A549 treated with Hydrocortisone at 1 μM for 4 hours (cell line): ENCODE measurements at places on chromosomes 1 and 21. TPM values are rescaled to one million over a fixed set of nuclear protein-coding genes. Genes with fewer than 3 reads are reported as not detected.

The HAO2 gene
- 0.05 TPM in 1 of 5 replicates, not detected in the others for total RNA-seq

The LBR gene
- 28.6 to 45.7 TPM (median 36.8 TPM) in 5 replicates for total RNA-seq

The SH3BGR gene
- total RNA-seq, result 0.27 to 2.3 TPM (median 0.79 TPM) in 5 replicates

The KCNH1 gene
- 2.0 to 2.8 TPM (median 2.2 TPM) in 5 replicates for total RNA-seq

The OR10Z1 gene
- total RNA-seq, result not detected in 5 replicates

The CR2 gene
- total RNA-seq, result 0.02 to 0.03 TPM in 2 of 5 replicates, not detected in the others

The KRTAP23-1 gene
- not detected in 5 replicates for total RNA-seq

The B3GALT2 gene
- not detected in 5 replicates for total RNA-seq

The VSIG8 gene
- total RNA-seq, result 0.08 to 0.15 TPM in 2 of 5 replicates, not detected in the others

The FAM72D gene
- 4.7 to 7.7 TPM (median 5.8 TPM) in 5 replicates for total RNA-seq

The THEM5 gene
- not detected in 5 replicates for total RNA-seq

The TFAP2E gene
- 0.41 to 0.78 TPM (median 0.45 TPM) in 5 replicates for total RNA-seq

The IVL gene
- total RNA-seq, result 0.07 to 0.09 TPM (median 0.08 TPM) in 3 of 5 replicates, not detected in the others

The VAMP4 gene
- 3.6 to 4.2 TPM (median 4.0 TPM) in 5 replicates for total RNA-seq

The LCE2B gene
- not detected in 5 replicates for total RNA-seq

The TMPRSS15 gene
- total RNA-seq, result not detected in 5 replicates

The RUNX3 gene
- total RNA-seq, result 4.2 to 5.5 TPM (median 5.4 TPM) in 5 replicates

The ADAMTS5 gene
- total RNA-seq, result not detected in 5 replicates

The HAPLN2 gene
- 0.14 to 0.47 TPM (median 0.20 TPM) in 5 replicates for total RNA-seq

The UAP1 gene
- 26.2 to 39.5 TPM (median 31.7 TPM) in 5 replicates for total RNA-seq

The OR2T6 gene
- not detected in 5 replicates for total RNA-seq

The GBP6 gene
- not detected in 5 replicates for total RNA-seq

The PCBP3 gene
- 1.1 to 1.2 TPM (median 1.2 TPM) in 5 replicates for total RNA-seq

The RIPPLY3 gene
- total RNA-seq, result 0.38 to 0.59 TPM (median 0.59 TPM) in 5 replicates

The FALEC gene
- total RNA-seq, result 0.22 TPM in 1 of 5 replicates, not detected in the others

The NOL9 gene
- total RNA-seq, result 3.6 to 5.2 TPM (median 3.9 TPM) in 5 replicates

The EDEM3 gene
- total RNA-seq, result 6.7 to 11.0 TPM (median 8.3 TPM) in 5 replicates

The KIRREL1 gene
- total RNA-seq, result 17.3 to 30.5 TPM (median 23.4 TPM) in 5 replicates

The LIPI gene
- not detected in 5 replicates for total RNA-seq

The PCSK9 gene
- total RNA-seq, result 2.2 to 3.5 TPM (median 2.8 TPM) in 5 replicates

The ESPN gene
- total RNA-seq, result 0.22 to 1.2 TPM (median 0.51 TPM) in 5 replicates

The BCAR3 gene
- total RNA-seq, result 71.7 to 104 TPM (median 77.8 TPM) in 5 replicates

The CHODL gene
- total RNA-seq, result not detected in 5 replicates

The RPE65 gene
- total RNA-seq, result not detected in 5 replicates

The ASCL5 gene
- 0.08 to 0.21 TPM (median 0.15 TPM) in 3 of 5 replicates, not detected in the others for total RNA-seq

The RBP7 gene
- total RNA-seq, result 5.2 to 6.9 TPM (median 5.6 TPM) in 5 replicates

The CFHR1 gene
- 0.13 to 0.22 TPM (median 0.17 TPM) in 5 replicates for total RNA-seq

The PGLYRP3 gene
- not detected in 5 replicates for total RNA-seq

The CFAP107 gene
- not detected in 5 replicates for total RNA-seq

The CCDC185 gene
- total RNA-seq, result not detected in 5 replicates

The LCE2A gene
- total RNA-seq, result not detected in 5 replicates
